Fibroblast of upper back skin (primary cell): ENCODE measurements at places on chromosomes 6 and 20.

GRCh38 chr6:166112580-166112979, 55.1 kb downstream of the TBXT start:
- DNase-seq, result peak; percentile 68

DNA sequence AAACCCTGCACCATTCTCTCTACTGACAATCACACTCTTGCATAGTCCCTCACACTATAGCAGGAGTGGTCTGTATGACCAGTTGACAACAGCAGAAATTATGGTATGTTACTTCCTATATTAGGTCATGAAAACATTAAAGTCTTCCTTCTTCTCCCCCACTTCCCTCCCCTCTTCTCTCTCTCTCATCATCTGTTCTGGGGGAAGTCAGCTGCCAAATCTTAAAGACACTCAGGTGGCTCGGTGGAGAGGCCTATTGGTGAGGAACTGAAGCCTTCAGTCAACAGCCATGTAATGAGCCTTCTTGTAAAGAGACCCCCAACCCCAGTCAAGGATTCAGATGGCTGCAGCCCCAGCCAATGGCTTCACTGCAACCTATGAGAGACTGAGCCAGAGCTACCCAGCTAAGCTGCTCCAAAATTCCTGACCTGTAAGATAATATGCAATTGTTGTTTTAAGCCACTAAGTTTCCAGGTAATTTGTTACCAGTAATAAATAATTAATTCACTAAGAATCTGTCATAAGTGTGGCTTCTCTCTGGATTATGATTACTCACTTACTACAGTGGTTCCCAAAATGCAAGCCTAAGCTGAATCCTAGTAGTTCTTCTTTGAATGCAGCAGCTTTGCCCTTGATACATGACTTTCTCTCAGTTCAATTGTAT, 11.2 kb upstream of the TSBP1 start:
- DNase-seq, result no peak

DNA sequence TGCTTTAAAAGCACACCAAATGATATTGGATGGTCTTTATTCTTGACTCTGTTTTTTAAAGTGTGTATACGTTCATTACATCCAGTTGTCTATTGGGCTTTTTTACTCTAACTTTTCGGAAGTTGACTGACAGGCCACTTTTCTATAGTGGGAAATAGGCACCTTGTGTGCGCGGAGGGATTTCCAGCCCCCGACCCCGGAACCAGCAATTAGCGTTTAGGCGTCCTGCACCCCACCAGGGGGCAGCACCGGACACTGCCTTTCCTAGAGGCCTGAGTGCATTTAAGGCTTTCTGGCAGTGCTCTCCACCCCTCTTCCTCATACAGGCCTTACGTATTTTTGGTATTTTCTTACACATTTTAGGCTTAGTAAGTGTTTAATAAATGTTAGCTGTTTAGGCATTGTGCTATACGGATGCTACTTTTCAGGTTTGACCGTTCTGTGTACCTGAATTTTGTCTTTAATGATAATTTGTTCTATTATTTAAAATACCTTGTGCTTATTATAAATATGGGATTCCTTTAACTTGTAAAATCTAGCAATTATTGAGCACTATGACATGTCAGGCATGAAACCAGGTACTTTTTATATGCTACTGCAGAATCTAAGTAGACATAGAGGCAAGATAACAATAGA, 231.8 kb downstream of the BCKDHB start:
- DNase-seq, result no peak

GRCh38 chr20:44245977-44246376, 1.1 kb upstream of the GDAP1L1 start:
- DNase-seq, result no peak

DNA sequence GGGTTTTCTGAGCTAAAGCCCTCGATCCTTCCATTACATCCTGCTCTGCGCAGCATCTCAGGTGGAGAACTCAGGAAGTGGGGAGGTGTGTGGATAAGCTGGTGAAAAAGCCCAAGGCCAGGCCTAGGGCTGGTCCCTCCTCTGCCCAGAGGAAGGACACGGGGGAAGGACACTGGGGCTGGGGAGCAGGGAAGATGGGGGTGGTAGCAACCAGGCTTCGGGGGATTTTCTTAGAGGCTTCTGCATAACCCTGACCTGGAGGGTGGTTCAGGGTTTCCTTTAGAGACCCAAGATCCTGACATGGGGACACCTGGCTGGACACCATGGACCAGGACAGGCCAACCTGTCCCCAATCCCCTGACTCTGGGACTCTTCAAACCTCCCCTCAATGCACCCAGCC, 37.9 kb downstream of the SUN5 start:
- no peak for DNase-seq

GRCh38 chr20:33551778-33552177, 61.9 kb downstream of the CBFA2T2 start:
- peak; percentile 16 for DNase-seq

DNA sequence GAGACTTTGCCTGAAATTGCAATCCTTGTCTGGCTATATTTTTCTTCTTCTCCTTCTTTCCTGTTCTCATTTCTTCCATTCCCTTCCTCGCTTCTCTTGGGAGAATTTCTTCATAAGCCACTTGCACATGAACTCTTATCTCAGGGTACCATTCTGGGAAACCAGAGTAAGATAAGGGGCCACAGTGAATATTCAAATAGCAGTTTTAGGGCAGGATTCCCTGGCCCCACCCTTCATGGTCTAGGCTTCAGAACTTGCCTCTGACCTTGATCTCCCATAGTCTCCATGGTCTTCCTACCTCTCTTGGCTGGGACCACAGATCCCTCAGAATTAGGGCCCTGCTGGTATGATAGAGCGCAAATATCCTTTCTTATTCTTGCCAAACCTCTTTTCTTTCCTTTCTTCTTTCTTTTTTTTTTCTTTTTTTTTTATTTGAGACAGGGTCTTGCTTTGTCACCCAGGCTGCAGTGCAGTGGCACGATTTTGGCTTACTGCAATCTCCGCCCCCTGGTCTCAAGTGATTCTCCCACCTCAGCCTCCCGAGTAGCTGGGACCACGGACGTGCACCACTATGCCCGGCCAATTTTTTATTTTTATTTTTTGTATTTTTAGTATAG, 123.0 kb upstream of the CITED2 start:
- DNase-seq, result no peak

DNA sequence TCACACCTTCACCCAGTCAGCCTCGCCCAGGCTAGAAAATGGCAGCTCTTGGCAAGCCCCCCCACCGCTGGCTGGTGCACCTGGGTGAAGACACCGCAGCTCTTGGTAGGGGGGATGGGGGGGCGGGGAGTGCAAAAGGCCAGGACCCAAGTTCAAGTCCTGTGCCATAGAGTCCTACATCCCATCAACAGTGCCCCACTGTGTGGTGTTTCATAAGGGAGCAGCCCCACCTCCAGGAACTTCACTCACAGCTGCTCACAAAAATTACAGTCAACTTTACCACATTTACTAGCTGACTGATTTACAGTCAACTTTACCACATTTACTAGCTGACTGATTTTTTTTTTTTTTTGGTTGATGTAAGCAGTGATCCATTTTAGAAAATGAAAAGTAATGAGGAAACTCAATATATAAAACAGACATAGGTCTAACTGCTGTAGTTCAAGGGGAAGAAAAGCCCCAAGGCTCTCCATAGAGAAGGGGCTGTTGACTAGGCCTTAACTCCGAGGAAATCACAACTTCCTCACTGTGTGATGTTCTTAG, 208.9 kb upstream of the SNX9 start:
- DNase-seq, result peak; percentile 28

DNA sequence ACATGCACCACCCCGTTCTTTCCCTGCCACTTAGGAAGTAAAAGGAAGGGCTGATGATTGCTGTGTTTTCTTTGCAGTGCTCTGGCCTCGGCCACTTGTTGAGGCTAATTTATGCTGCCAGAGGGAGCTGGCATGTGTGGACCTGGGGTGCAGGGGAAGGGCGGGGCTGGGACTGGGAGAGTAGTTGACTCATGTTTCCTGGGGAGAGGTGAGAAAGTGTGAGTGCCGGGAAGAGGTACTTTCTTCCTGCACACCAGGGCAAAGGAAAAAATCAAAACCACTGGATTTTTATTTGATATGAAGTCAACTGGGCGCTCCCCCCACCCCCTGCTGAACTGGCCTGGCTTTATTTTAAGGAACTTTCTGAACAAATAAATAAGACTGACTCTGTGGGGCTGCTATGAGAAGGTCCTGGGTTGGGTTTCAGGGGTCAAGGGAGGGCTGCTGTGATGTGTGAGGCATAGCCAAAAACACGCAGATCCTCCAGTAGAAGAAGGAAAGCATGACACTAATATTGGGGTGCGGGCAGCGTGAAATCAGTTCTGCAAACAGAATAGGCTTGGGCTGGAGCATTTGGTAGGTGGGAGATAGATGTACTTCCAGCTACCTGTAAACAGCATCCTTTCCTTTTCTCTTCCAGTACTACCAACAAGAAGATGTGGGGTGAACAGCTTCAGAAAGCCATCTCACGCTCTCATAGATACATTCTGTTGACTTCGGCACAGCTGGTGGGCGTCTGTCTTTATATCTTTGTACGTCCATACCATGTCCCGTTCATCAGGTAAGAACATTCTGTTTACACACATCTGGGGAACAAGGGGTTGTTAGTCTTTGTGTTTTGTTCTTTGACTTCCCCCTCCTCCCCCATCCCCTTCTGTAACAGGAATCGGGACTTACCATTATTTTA, 87.5 kb downstream of the SYNJ2 start:
- DNase-seq, result peak; percentile 25

DNA sequence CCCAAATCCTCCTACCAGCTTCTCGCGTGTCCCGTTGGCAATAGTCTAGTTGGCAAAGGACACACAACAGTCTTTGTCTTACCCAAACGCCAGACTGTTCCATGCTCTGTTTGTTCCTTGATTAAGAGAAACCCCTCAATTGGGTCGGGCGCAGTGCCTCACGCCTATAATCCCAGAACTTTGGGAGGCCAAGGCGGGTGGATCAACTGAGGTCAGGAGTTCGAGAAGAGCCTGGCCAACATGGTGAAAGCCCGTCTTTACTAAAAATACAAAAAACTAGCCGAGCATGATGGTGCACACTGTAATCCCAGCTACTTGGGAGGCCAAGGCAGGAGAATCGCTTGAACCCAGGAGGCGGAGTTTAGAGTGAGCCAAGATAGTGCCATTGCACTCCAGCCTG, 153.7 kb downstream of the GRM4 start:
- no peak for DNase-seq

- DNase-seq, result peak; percentile 81
These were observed 89.7 kb upstream of the EMILIN3 start for GRCh38 chr20:41456351-41456750.

GRCh38 chr6:98092331-98092730, 742.0 kb upstream of the POU3F2 start:
- no peak for DNase-seq

DNA sequence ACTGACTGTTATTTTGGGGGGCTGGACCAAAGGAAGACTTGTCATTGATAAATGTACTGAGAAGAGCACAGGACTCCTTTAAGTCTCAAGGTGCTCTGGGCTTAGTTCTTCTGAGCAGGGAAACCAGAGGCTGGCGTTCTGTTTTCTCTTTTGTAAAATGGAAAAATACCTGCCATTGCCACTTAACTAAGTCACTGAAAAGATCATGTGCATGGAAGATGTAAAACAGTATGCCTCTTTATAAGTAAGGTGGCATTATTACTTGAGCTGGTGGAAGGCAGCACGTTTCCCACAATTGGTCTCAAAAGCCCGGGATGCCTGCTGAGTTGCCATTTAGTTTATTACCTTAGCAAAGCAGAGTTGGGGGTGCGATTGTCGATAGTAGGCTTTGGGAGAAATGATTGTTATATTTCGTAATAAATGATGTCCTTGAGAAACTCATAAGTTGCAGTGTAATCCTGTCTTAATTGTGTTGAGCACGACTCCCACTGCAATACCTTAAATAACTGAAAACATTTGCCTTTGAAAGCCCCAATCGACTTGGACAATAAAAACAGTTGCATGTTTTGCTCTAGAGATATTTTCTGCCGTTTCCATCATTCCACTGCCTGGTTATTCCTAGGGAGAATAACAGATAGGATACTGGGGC, 3.6 kb downstream of the JARID2 start:
- no peak for DNase-seq

DNA sequence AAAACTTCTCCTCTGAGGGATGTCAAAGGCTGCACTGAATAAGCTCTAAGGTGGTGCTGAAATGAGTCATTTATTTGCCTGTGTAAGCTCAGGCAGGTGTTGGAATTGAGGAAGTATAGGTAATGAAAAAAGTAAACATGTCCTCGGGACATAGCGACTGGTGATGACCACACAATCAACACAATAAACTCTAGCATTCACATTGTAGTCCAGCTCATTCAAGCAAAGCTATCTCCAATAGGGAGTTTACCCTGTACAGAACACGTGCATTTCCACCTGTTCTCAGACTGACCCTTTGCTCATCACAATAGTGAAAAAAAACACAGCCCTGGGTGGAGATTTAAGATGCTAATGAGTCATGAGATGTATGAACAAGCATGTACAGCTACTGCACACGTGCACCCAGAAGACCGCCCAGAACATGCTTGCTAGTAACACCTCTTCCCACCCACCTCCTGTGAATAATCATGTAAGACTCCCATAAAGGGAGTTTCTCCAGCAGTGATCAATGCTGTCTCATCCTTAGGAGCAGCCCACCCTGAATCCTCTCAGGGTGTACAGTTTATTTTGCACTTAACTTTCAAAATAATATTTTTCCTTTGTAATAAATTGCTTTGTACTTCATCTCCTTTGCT, 33.0 kb upstream of the POU5F1 start:
- peak; percentile 68 for DNase-seq

GRCh38 chr6:42545226-42545773, 18.5 kb upstream of the UBR2 start:
- DNase-seq, result no peak

- DNase-seq, result no peak
These were observed 43.9 kb downstream of the TRPC4AP start for GRCh38 chr20:35048739-35049138.

DNA sequence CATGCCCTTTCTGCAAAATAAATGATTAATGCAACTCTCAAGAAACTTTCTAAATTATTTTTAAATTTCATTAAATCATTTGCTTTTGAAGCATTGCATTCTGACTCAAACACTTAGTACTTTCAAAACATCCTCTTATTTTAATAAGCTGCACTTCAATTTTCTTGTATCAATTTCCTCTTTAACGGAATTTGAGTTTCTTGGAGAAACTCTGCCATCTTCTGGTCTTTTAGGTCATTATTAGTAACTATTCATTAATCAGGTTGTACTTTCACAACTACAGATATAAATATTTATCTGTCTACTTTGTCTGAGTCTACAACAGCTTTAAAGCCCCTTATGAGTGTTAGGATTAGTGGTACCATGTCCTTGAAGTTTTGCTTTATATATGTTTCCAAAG, 30.2 kb downstream of the TMX4 start:
- DNase-seq, result no peak
